ENCODE measurements at places on chromosomes 13 and 19. TPM values are rescaled to one million over a fixed set of nuclear protein-coding genes. Genes with fewer than 3 reads are reported as not detected.

DNA sequence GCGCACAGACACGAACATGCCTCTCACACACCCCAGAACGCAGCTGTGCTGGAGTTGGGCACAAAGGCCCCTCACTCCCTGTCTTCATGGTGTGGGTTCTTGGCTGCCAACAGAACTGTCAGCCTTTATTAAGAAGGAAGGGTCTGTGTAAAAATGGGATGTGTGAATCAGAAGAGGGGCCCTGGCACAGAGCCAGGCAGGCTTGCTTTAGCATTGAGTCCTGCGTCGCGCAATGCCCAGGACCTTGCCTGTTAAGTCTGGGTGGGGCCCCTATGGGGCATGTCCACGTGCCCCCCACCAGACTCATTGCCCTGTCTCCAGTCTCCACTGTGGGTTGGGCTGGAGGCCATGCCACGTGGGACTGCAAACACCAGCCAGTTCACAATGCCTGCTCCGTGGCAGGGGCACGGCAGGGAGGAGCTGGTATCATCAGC is 84.8 kb downstream of the SLC7A1 start:
- DNase-seq: no peak

DNA sequence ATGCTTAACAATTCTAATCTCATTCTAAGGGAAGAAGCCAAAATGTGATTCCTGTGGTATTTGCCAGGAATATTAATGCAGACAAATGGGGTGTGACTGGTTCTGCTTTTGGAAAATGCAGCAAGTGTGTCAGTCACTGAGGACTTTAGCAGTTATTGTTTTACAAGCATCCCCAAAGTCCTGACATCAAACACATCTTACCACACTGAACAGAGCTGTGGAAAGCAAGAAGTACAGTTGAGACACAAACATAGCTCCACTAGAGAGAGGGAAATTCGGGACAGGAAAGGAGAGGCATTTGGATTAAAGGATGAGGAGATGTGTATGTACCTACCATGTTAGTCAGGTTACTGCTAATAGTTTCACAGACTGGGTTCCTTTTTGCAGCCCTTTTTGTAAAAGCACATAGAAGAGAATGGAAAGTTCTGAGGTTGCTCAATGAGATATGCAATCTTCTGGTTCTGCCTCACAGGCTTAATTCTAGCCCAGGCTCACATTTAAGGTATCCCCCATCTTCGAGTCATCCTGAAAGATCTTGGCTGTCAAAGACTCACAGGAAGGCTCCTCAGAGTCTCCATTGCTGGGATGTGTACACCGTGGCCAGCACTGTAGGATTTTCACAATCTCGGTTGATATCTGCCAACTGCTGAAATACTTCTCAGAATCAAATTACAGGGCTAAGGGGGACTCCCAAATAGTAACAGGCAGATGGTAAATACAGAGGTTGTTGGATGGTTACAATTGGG is 316.6 kb downstream of the DNAJC15 start:
- DNase-seq: no peak

- DNase-seq: no peak
These were observed 198.3 kb downstream of the USP12 start for GRCh38 chr13:26973295-26973694.

GRCh38 chr19:6596621-6597020 is 5.7 kb upstream of the CD70 start:
- DNase-seq: no peak

DNA sequence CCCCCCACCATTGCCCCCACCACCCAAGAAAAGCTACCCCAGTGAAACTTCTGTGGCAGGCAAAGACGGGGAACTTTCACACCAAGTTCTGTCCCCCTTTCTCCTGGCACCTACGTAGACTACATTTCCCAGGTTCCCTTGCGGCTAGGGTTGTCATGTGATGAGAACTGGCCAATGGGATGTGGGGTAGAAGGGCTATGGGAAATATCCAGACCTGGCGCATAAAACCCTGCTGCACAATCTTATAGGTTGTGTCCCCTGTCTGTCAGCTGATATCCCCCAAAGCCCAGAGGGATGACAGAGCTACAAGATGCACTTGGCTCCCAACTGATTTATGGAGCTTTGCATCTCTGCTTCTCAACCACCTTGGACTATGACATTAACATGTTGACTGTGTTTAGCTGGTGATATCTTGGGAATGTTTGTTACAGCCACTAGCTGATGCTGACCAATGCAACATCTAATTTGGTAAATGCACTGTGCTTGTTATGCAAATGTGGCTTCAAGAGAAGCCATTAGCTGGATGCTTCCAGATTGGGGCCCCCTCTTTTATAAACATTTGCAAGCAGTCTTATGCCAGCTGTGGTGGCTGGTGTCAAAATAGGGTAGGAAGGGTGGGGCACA is 6.1 kb downstream of the SH2D3A start:
- DNase-seq: no peak

GRCh38 chr13:65339241-65339640 is 1890.9 kb downstream of the PCDH9 start:
- DNase-seq: no peak

GRCh38 chr19:50449236-50449899 is 16.7 kb downstream of the MYBPC2 start:
- no peak for DNase-seq

- no peak for DNase-seq
These were observed 18.9 kb upstream of the ZNRF4 start for GRCh38 chr19:5436106-5436947.

DNA sequence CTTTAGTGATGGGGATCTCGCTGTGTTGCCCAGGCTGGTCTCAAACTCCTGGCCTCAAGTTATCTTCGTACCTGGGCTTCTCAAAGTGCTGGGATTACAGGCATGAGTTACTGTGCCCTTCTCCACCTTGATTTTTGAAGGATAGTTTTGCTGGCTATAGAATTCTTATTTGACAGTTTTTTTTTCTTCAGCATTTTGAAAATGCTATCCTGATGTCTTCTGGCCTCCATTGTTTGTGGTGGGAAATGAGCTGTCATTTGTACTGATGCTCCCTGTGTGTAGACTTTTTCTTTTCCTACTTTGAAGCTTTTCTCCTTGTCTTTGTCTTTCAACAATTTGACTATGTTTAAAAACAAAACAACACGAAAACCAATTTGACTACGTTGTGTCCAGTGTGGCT is 54.2 kb downstream of the SIPA1L3 start:
- DNase-seq: no peak

DAZAP1 gene
- 89.4 TPM for total RNA-seq

Data from lower lobe of right lung (tissue), 2 donors.